Body of pancreas (tissue), 4 donors: ENCODE measurements at places on chromosomes 16 and 17.

DNA sequence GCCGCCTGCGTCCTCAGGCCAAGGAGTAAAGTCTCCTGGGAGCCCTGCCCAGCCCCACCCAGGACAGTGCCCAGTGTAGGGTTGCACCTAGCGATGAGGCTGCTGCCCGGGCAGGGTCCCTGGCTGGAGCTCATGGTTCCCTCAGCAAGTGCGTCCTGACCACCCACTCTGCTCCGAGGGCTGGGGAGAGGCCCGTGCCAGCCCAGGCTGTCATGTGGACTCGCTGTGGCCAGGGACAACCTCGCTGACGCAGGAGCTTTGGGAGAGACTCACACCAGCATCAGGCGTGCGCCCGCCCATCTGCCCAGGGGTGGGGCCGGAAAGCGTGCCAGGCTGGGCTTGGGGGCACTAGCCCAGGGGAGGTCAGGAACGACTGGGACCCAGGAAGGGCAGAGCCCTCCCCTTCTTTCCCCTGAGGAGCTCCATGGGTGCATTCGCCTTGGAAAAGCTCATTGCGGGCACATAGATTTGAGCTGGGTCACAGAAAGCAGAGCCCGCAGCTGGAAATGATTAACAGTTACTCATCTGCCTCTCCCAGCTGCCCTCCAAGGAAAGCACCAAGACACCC, 19.7 kb downstream of the DPEP1 start:
- DNase-seq: no peak

DNA sequence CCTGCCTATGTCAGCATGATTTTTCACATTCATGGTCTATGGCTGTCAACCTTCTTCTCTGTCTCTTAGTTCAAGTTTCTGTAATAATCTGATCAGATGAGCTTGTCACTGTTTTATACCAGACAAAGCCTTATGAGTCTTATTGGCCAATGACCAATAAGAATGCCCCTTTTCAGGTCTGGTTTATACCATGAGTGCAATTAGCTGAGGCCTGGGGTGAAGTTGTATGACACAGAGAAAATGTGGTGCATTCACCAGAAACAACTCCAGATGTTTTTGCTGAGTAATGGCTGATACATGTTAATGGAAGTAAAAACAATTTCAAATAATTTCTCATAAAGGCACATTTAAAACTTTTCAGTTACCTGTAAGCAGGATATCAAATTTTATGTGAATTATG, 218.6 kb upstream of the CDH8 start:
- DNase-seq: no peak

DNA sequence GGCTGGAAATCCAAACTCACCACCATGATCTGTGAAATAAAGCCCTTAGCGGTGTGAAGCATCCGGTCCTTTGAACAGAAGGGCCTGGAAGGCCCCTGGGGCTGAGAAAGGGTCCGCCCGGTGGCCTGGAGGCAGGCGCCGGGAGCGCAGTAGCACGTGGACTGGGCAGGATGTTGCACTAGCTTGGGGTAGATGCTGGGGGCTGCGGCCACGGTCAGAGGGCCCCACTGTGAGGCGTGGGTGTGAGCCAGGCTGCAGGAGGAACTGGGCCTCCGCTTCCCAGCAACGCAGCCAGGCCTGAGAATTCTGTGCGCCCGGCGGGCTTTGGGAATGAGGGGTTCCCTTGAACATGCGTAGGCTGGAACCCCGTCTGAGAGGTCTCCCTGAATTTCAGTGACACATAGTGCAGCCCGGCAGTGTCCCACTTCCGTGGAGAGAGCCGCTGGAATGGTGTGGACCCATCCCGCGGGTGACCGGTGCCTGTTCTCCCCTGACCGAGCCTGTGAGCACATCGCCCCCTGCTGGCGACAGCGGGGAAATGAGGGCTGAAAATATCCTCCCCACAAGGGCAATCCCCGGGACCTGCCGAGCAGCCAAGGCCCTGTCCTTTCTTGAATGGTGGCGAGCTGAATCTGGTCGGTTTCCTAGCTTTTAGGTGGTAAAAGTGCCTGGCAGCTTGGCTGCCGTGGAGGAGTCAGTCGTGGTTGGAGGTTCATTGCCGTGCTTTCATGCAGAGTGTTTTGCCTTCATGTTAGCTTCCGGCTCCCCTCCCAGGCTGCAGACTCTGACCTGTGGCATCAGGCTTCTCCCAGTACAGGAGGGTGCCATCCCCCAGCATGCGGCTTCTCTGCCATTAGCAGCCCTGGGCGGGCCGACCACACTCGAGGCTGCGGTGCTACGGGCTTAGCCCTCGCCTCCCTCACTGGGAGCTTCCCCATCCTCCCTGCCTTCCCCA, 43.8 kb downstream of the DNAJA2 start:
- DNase-seq: peak; percentile 67

GRCh38 chr17:57916925-57917858, 38.0 kb downstream of the CUEDC1 start:
- DNase-seq: no peak

GRCh38 chr16:74275031-74275636, 21.5 kb upstream of the PSMD7 start:
- DNase-seq: no peak

GRCh38 chr17:56313201-56313600, 159.9 kb downstream of the ANKFN1 start:
- DNase-seq: no peak

GRCh38 chr17:56131431-56131830, 21.8 kb upstream of the ANKFN1 start:
- DNase-seq: no peak

GRCh38 chr17:80640366-80641084, 95.9 kb downstream of the RPTOR start:
- no peak for DNase-seq

- no peak for DNase-seq
Observed at GRCh38 chr17:51434434-51435170, 174.3 kb downstream of the UTP18 start.

- DNase-seq: peak; percentile 84
Observed at GRCh38 chr17:75844530-75845057, 390 bp upstream of the UNC13D start.

- DNase-seq: no peak
Observed at GRCh38 chr17:57670769-57671569, 74.1 kb downstream of the CCDC182 start.

- DNase-seq: no peak
Observed at GRCh38 chr16:4414187-4414917, 2.0 kb downstream of the CORO7 start.

- no peak for DNase-seq
Observed at GRCh38 chr17:40916366-40916765, 21.1 kb downstream of the KRT23 start.

DNA sequence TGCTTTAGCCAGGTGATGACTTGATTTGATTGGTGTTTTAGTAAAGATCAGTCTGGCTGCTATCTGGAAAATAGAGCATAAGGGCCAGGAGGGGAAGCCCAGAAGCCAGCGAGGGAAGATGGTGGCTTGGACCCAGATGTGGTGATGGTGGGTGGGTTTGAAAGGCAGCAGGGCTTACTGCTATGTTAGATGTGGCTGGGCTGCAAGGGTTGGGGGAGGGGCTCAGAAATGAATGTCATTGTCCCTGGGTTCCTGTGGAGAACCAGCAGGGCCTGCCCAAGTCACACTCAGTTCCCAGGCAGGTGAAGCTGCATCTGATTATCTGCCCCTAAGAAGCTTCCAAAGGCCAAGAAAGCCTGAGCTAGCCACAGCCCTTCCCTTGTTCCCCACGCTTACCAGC, 71.7 kb upstream of the BRD7 start:
- no peak for DNase-seq

DNA sequence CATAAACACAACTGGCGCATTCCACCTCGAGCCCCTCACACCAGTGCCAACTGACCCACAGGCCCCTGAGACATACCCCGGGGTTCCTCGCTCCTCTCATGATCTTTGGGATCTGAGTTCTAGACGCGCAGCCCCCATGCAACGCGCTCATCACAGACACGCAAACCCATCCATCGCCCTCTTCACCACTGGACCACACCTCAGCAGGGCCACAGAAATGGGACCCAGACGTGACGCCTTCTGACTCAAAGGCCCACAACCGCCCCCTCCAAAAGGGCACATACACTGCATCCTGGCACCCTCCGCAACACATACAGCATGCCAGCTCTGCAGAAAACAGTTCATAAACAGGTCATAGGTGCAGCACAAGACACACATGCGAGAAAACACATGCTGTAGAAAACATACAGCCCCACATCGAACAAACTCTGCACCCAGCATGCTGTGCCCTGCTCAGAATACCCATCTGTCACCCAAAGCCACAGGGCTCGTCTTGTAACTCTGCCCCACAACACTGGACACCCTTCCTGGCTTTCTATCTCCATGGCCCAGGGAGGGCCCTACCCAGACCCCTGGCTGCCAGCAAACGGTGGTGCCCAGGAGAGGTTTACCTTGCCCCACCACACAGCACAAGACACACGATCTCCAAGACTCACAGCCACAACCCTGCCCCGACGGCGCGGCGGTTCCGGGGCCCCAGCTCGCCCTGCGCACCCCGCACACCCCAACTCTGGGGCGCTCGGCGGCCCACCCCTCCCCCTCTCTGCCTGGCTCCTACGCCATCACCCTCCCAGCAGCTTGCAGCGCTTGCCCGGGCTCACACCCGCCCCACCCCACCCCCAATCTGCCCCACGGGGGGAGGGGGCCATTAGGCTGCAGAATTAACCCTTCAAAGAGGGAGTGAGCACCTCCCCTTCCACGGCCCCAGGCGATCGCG, 887 bp downstream of the ZBTB4 start:
- peak; percentile 66 for DNase-seq

DNA sequence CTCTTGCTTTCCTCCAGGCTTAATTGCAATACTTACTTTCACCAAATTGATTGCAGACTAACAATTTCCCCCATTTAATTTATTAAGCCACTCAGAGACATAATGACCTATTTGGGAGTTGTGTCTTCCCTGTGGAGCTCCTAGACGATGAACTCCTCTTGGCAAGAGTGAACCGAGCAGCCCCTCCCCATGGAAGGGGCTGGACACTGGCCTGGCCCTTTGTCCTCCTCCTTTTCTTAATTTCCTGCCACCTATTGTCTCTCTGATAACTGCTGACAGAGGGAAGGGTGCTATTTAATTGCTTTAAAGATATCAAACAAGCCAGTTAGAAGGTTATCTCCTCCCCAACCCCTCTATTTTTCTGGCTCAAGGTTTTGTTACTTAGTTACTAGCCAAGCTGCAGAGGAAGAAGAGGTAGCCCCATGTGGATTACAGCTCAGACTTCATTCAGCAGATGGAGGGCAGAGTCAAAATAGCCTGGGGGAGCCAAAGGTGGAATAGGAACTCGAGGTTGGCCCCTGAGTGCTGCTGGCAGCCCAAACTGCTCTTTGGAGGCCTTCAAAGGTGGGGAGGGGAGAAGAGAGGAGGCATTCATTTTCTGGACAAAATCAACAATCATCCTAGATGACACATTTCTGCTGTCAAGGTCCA, 3.7 kb upstream of the SSTR2 start:
- DNase-seq: no peak

- peak; percentile 34 for DNase-seq
Observed at GRCh38 chr16:54957403-54958166, 26.9 kb downstream of the IRX5 start.

DNA sequence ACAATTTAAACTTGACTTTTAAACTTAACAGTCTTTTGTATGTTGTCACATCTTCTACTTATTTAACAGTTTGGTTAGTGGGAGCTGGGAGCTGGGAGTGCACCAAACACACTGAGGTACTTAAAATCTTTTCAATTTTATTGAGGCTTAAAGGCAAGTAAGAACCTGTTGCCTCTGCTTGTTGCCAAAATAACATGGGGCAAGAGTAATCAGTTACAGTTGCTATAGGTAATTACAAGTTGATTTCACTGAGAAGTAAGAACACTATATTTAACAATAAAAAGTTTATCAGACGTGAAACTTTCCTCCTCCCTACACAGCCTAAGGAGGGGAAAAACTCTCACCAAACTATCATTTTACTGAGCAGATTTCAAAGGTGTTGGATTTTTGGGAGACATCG, 135.2 kb downstream of the FTO start:
- DNase-seq: no peak

- DNase-seq: no peak
Observed at GRCh38 chr16:72430121-72430520, 258.2 kb upstream of the PMFBP1 start.

DNA sequence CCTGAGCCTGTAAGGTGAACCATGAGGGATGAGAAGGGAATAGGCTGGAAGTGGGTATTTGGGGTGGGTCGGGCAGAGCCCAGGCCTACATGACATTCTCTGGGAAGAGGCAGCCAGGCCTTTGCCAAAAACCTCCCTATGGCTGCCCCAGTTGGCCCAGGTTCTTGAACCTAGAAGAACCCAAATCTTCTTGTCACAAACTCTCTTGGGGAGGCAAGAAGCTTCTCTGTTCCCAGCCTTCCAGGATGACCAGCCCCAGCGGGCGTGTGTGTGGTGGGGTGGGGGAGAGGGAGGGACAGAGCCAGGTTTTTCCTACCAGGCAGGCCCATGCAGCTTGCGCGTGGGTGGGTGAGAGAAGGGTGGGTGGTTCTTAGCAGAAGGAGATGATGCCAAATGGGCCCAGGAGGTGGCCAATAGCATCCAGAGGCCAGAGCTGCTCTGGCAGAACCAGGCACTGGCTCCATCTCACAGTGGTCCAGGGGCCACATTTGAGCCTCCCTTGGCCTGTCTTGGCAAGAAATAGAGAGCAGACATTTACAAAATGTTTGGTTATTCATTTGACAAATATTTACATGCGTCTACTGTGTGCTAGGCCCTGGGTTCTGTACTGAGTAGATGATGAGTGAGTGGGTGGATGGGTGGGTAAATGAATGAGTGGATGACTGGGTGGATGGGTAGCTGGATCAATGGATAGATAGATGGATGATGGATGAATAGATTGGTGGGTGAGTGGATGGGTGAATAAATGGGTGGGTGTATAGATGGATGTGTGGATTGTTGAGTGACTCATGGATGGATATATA, 44.3 kb upstream of the PLCG2 start:
- no peak for DNase-seq

DNA sequence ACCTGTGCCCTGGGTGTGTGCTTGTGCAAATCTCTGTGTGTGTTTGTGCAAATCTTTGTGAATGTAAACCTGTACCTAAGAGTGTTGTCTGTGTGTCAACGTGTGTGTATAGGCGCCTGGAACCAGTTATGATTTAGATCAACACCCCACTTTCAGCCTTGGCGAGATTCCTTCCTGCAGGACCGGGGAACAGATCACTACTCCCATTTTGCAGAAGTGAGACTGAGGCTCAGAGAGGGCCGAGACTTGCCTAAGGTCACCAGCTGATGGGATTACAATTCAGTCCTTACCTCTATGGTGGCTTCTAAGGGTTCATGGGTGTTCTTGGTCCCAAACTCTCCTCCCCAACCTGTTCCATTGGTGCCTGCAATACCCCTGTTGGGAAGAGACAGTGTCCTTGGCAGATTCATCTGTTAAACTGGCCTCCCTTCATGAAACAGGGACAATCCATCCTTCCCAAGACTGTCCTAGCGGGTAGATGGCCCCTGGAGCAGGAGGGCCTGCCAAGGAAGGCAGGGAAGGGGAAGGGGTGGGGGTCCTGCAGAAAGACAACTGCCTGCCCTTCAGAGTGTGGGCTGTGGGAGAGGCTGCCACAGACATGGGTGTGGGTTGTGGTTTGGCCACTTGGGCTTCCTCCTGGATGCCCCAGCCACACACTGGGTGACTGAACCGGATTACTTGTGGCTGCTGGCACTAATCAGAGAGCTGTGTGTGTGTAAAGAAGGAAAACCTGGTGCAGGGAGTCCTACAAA, 6.9 kb upstream of the MAPK7 start:
- peak; percentile 2 for DNase-seq
